Hepatic stellate cell (primary cell): ENCODE measurements at places on chromosomes 1 and 21.

DNA sequence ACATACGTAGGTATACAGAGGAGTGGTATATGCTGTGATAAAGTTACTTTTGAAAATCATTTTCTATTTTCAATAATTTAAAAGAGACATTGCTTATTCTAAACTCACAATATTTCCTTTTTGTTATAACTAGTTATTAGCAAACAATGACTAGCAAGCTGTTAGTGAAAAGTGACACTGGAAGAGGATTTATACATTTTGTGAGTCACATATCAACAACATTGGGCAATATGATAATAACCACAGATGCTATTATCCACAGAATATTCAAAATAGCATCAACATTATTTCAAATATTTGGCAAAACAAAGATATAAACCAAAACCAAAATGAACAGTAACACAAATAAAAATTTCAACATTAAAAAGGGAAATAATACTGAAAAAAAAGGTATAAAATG lies 104.0 kb upstream of the HP1BP3 start:
- no peak for DNase-seq

GRCh38 chr1:36576551-36577110 lies 93.9 kb upstream of the CSF3R start:
- no peak for DNase-seq

GRCh38 chr1:55309053-55309452 lies 93.9 kb upstream of the USP24 start:
- no peak for DNase-seq

DNA sequence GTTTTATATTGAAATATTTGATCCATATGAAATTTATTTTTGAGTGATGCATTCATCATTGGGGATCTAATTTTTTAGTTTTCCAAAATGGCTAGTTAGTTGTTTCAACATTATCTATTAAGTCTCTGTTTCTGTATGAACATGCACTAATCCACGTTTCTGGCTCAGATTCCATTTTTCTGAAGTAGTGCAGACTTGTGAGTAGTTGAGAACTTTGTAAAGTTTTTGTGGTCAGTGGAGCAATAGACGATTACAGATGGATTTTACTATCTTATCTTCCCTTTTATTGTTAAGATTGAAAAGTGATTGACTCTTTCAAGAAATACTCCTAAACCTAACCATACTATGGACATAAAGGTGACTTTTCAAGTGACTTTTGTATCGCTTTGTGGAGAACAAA lies 16.7 kb downstream of the SOAT1 start:
- DNase-seq = peak; percentile 19

DNA sequence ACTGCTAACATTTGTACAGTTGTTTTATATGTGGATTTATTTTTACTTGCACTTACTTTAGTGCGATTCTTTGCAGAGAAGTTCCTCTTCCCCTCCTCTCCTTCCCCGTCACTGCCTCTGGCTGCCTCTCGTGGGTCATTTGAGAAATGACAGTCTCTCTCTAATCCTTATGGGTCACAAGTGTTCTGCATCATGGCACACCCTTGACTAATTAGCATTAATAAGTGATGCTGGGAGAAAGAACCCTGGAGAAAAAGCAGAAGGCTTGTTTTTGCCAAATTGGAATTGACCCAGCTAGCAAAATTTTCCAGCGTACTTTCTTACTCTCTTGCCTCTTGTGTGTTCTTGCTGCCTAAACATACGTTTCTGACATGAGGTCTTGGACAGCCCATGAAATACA lies 301.2 kb downstream of the DUSP10 start:
- no peak for DNase-seq

- DNase-seq = no peak
Measured at GRCh38 chr1:47696737-47697441, 259.0 kb downstream of the FOXD2 start.

DNA sequence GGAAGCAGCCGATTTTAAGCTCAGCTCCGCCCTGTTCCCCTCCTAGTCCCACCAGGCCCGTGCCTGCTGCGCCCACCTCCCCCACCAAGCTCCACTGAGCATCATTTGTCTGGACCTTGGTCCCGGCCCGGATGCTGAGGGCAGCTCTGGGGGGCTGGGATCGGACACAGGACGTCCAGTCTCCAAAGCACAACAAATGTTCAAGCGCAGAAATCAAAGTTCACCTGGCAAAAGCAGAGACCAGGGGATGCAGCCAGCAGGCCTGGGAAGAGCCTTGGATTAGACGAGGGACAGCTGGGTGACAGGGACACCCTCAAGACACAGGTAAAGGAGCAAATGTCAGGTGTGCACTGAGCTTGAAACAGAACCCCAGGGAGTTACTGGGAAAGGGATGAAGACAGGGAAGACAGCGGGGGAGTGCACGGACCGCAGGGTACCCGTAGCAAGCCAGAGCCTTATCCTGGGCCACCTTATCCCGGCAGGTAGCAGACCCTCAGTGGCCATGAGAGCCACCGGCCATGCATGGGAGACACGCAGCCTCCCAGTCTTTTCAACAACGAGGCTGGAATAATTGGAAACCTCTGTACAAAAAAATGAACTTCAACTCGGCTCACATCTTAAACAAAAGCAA lies 22.2 kb upstream of the TMEM52 start:
- DNase-seq = no peak

GRCh38 chr1:4551706-4552105 lies 102.7 kb upstream of the AJAP1 start:
- DNase-seq = no peak

DNA sequence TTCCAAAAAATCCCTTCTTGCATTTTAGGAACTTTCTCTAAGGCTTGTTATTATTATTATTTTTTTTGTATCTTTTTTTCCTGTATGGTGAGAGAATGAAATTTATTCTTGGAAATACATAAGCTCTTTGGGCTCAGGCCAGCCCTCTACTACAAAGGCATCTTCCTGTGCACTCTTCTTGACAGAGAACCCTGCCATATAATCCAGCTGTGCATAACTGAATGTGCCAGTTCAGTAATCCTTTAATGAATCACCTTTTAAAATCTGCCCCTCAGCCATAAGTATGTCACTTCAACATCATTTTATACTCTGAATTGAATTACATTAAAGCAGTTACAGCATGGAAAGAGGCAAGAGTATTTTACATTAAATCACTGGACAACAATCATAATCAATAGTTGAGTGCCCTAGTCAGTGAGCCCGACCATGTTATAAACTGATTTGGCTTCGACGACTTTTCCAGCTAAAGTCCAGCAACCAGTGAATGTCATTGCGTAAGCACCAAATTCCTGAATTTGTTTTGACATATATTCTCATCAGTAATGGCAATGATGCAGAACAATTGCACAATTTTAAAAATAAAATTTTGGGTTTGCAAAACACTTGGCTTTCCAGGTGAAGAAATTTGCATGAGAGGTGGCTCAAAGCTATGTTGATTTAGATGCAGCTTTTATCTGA lies 59.2 kb upstream of the KCNK2 start:
- no peak for DNase-seq

- no peak for DNase-seq
Measured at GRCh38 chr1:51997974-51998382, 7.5 kb upstream of the RAB3B start.

GRCh38 chr1:30088594-30088993 lies 634.8 kb downstream of the MATN1 start:
- no peak for DNase-seq

DNA sequence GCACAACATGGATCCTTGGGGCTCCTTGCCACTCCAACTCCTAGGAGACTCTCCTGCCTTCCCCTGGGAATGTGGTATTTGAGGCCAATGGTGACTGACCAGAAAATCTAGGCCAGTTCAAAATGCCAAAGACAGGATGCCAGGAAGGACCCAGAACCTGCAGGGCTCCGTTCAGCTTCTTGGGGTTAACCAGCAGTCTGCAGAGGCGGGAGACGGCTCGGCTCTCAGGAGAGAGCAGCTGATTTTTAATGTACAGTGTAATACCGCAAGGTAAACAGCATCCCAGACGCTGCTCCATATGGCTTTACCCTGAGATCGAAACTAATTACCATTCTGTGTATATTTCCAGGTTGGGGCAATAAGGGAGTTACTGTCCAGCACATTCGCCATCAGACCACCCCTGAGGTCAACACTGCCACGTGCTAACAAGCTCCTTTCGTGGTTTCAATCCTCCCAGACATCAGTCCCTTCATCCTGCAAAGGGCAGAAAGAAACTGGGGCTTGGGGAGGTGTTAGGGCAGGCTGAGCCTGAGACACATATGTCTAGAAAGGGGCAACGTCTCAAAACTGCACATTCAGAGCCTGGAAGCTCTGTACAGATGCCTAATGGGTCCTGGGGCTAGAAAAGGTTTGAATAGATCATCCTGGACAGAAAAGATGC lies 16.7 kb downstream of the ITPKB start:
- DNase-seq = no peak

DNA sequence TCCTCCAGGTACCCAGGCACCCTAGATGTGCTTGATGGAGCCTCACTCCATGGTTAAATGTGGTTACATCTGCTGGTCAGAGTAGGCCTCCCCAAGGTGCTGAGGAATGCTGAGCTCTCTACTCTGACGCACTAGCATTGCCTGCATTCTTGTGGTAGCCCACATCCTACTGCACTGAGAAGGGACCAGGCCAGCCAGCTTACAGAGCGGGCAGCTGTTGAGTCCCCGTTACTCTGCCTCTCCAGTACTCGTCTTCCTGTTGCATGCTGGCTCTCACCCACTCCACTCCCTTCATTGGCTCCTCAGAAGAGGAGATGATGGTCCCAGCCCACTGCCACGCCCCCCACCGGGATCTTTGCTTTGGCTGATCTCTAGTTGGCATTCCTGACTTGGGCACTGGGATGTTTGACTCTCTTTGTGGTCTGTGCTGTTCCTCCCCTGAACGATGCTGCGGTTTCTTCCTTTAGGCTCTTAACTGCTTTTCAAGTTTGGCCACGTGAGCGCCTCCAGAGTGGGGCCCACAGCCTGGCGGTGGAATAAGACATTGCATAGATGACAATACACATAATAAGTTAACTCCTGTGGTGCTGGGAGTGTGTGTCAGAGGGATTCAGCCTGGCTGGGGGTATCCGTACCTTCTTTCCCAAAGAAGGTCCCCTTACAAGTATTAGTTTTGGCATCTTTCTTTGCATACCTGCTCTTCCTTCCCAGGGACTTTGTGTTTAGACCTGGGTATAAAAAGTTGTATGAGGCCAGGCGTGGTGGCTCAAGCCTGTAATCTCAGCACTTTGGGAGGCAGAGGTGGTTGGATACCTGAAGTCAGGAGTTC lies 18.6 kb downstream of the AZIN2 start:
- DNase-seq = peak; percentile 90

- DNase-seq = peak; percentile 81
Measured at GRCh38 chr1:156664046-156664766, 13.0 kb downstream of the NES start.

GRCh38 chr1:200625381-200625824 lies 4.9 kb upstream of the KIF14 start:
- DNase-seq = peak; percentile 31
